Kidney epithelial cell (primary cell): ENCODE measurements at places on chromosomes 3 and 15. TPM values are rescaled to one million over a fixed set of nuclear protein-coding genes. Genes with fewer than 3 reads are reported as not detected.

DNA sequence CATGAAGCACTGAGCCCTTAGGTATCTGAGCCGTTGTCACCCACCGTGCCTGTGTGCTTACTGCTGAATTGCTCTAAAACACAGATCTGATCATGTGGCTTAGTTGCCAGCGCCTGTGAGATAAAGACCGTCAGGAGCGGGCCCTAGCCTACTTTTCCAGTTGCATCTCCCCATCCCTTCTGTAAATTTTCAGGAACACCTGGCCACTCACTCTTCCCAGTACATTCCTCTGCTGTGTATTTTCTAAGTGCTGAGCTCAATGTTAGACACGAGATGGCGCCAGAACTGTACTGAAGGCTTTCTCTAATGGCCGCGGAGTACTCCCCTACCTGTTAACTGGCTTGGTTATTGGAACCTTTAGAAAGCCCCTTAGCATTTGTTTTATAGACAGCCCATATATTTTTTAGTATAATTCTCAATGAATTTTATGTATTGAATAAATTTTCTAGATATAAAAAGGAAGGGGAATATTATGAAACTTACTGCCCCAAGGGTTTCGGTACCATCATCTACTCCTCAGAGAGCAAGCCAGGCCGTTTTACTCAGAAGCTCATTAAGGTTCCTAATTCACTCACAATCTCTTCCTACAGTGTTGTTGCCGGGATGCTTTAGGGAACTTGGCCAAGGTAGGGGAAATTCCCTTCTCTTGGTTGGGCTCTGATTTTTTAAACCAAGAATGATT, 16.7 kb upstream of the WNT7A start:
- DNase-seq, result no peak

- no peak for DNase-seq
Observed at GRCh38 chr3:77380136-77380535, 340.2 kb downstream of the ROBO2 start.

DNA sequence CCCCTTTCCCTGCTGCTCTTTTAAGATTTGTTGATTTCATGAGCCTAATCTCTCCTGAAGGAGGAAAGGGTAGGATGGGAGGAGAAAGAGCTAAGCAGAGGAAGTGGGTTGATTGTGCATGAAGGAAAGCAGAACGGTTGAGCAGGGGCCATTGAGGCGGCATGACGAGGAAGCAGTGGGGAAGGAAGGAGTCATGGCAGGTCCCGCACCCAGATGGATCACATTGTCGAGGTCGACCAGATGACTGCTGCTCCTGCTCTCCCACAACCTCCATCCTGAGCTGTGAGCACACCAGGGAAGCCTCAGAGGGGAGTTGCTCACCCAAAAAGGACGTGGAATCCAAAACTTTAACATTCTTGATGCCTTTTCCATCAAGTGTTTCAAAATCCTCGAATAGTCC, 42.8 kb downstream of the ABTB1 start:
- no peak for DNase-seq

DNA sequence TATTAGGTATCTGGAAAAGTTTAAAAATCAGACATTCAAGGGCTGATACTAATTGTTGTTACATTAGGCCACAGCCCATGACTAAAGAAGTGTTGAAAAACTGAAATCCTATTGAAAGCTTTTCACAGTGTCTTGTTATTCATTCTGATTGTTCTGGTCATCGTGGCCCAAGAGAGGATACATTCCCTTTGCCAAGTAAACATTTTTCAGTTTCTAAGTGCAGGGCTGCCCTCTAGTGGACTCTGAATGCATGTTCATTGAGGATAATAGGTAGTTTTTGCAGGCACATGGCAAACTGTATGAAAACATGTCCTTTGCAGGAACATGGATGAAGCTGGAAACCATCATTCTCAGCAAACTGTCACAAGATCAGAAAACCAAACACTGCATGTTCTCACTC, 181.1 kb downstream of the MYRIP start:
- no peak for DNase-seq

DNA sequence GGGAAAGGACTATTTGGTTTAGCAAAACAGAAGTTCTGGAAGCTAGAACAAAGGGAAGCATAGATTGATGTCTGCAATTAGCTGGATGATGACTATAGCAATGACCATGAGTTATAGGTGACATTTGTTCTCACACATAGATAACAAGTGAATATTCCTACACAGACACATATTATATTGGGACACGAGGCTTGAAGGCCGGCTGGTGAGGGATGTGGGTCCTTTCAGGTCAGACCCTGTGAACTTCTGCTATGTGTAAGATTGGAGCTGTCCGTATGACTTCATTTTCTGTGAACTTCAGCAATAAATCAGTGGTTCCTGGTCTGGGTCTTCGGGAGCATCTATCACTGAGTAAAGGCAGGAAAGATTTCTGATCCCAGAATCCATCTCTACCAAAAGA, 253.6 kb upstream of the CFAP20DC start:
- DNase-seq, result no peak

DNA sequence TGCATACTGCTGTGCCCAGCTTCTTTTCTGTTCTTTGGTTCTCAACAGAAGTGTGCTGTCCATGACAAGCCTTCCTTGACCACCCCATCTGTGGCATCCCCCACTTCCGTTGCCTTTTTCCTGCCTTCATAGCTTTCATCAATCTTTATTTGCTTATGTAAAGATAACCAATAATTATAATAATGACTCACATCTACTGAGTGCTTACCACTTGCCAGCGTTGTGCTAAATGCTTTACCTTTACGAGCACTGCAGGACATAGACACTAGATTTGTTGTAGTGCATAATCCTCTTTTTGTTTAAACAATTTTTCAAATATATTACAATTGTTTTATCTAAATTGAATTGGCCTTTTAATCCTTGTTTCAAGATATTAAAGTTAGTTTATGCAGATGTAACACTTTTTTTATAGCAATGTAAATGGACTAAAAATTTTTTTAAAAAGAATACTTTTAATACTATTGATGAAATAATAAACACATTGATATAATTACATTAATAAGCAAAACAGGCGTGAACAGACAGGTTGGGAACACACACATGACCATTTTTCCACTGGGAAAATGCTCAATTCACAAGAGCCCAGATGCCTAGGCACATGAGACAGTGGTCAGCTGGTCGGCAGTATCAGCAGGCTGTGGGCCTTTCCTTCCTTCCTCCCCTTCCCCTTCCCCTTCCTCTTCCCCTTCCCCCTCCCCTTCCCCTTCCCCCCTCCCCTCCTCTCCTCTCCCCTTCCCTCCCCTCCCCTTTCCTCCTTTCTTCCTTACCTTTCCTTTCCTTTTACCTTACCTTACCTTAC, 42.5 kb downstream of the TRAK1 start:
- no peak for DNase-seq

- no peak for DNase-seq
Observed at GRCh38 chr3:117995842-117996437, 1038.7 kb downstream of the IGSF11 start.

DNA sequence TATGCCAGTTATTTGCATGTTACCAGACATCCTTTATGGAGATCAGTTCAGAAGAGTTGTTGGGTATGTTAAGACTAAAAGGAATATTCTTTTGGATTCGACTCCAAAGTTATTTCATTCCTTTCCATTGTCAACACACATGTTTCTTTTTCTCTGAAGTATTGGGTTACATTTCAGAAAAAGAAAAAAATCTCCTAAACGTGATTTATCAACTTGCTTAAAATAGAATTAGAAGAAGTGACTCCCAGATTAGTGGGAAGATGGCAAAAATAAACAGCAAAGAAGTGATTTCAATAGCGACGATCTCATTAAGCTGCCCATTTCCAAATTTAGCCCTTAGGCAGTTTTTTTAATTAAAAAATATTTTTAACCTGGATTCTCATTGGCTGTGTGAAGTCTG, 85.4 kb downstream of the TIGIT start:
- DNase-seq, result no peak

GRCh38 chr3:170180079-170180907, 1.2 kb downstream of the PHC3 start:
- DNase-seq, result no peak

The LIPC gene
- total RNA-seq, result 1.1 and 1.3 TPM in 2 replicates

The ZNF717 gene
- total RNA-seq, result 11.0 and 12.9 TPM in 2 replicates

The FETUB gene
- total RNA-seq, result not detected in 2 replicates

The STRA6 gene
- 1.8 and 3.9 TPM in 2 replicates for total RNA-seq

The EIF3J gene
- total RNA-seq, result 47.7 and 52.3 TPM in 2 replicates

The ABCF3 gene
- 55.7 and 57.9 TPM in 2 replicates for total RNA-seq
